LHCN-M2 (cell line): ENCODE measurements at places on chromosomes 5 and 9. TPM values are rescaled to one million over a fixed set of nuclear protein-coding genes. Genes with fewer than 3 reads are reported as not detected.

DNA sequence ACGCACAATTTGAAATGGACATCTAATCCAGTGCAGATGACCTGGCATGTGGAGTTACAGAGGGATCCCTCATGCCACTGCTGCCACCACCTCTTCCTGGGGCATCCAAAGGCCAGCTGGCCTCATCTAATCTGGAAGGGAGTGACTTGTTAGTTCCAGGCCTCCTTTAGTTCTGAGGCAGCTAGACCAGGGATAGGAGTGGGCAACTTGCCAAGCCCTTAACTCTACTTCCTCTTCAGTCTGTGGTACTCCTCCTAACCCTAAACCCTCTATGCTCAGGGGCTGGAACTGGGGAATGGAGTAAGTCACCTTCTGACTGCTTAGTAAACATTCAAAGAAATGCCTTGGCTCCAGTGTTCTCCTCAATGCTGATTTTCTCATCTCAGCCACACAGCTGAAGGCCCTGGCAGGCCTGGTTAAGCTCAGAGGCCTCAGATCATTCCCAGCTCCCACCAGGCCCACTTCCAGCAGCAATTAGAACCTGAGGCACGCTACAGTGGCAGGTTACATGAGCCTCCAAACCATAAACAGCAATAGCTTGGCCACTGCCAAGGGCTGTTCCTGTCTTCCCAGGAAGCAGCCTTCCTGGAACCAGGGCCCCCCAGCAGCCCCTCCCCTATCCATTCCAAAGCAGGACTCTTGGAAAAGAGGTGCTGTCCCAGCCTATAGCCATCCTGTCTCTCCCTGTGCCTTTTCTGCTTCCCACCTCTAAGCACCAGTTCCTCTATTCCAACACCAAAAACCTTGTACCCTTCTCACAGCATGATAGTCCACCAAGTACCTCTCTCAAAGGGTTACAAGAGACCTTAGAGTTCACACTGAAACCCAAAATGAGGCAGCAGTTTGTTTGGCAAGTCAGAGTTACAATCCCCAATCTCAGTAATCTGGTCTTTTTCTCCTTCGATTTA is 2.0 kb downstream of the EIF4EBP3 start:
- peak; percentile 26 for DNase-seq

- no peak for DNase-seq
These were observed 228.8 kb downstream of the GAS1 start for GRCh38 chr9:86718388-86719049.

- DNase-seq: no peak
These were observed 585.0 kb upstream of the CDH6 start for GRCh38 chr5:30608501-30608900.

Gene HTR4
- 0.26 TPM in 1 of 2 replicates, not detected in the other for total RNA-seq

Gene MCCC2
- total RNA-seq: 28.1 and 30.4 TPM in 2 replicates

Gene CDC25C
- 16.9 and 18.3 TPM in 2 replicates for total RNA-seq

DNA sequence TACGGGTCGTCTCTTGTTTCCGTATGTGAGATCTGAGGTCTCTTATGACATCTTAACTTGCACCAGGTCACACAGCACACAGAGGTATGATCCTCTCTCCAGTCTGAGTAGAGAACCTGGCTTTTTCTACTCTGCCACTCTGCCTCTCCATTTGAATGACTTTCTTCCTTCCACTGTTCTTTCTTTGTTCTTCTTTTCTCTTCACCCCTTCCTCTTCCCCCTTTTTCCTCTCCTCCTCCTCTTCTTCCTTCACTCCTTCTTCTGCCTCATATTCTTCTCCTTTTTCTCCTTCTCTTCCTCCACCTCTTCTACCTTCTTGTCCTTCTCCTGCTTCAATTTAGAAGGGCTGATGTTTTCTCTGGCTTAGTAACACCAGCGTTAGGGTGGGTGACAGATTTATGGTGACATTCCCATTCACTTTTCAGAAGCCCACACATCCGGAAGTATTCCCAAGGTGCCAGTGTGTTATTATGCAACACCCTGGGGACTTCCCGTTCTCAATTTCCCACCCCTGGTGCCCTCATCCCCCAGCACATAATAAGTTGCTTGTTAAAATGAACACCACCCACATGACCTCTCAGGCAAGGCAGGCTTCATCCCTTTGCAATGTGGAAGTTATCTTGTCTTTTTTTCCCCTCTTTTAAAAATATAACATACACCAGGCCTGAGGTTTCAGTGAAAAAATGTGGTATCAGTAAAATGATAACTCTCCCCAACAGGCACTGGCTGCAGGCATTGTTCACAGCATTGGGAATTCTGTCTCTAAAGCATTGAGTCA is 122.0 kb downstream of the PAPPA start:
- DNase-seq: peak; percentile 59

DNA sequence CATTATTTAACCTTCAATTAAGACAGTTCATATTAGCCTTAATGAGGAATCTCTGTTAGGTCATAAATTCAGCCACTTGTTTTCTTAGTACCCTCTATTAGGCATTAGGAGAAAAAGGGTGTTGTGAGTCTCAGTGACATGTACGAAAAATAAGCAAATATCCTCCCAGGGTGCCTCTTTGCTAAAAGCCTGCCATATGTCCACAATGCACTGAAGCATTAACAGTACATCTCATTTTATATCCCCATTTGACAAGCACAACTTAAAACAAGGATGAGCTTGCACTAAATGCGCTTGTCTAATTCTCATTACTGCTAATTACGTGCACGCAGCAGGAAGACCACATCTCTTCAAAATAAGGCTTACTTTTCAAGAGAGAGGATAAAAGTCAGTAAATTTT is 48.4 kb upstream of the SRFBP1 start:
- no peak for DNase-seq

Gene SLC25A51
- total RNA-seq: 43.2 and 44.7 TPM in 2 replicates

Gene SLC34A1
- total RNA-seq: not detected in 2 replicates

DNA sequence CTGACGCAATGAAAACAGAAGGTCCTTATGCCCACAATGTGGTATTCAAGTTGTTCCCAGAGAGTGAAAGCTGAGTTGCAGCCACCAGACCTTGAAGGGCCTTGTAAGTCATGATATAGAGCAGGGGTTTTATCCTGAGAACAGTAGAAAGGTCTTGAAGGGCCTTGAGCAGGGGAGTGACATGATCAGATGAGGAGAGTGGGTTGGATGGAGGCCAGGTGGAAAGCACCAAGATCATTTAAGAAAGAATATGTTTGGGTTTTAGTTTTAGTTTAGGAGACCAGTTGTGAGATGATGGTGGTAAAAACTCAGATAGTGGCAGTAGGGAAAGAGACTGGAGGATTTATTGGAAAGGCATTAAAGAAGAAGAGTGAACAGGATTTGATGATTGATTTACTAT is 5.9 kb downstream of the ITGA2 start:
- DNase-seq: no peak

- peak; percentile 85 for DNase-seq
These were observed at the start of gene FGF1 for GRCh38 chr5:142685418-142686209. TSS of gene FGF1 (minus strand) at chr5:142686090. CDS start at chr5:142614127, 71,963 bp downstream.

- no peak for DNase-seq
These were observed 100.1 kb downstream of the FBXL7 start for GRCh38 chr5:15600035-15600434.

Gene FOXD4
- 0.06 and 0.52 TPM in 2 replicates for total RNA-seq

- peak; percentile 49 for DNase-seq
These were observed 817.8 kb downstream of the MTRR start for GRCh38 chr5:8686707-8687106.

GRCh38 chr9:36156116-36156515 is 13.1 kb upstream of the CCIN start:
- no peak for DNase-seq

DNA sequence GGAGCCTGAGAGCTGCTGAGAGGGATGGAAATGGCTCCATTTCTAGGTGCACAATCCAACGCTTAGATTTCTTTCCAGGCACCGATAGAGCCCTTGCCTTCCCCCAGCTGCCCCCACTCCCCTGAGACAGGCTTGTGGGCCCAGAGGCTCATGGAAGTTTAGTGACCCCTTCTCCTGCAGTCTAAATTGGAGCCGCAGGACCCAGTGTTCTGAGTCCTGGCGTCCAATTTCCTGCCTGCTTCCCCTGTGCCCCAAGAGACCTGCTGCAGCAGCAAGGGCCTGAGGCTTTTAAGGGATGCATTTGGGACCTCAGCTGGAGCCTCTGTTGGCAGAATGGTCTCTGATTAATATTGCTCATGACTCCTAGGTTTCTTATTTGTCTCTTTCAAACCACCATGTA is 61.7 kb downstream of the RGS3 start:
- DNase-seq: no peak

Gene SLC9A3
- 4.2 and 4.4 TPM in 2 replicates for total RNA-seq

- DNase-seq: no peak
These were observed 1.0 kb downstream of the GLDC start for GRCh38 chr9:6644346-6645104.

Gene IGIP
- 3.1 and 3.4 TPM in 2 replicates for total RNA-seq

DNA sequence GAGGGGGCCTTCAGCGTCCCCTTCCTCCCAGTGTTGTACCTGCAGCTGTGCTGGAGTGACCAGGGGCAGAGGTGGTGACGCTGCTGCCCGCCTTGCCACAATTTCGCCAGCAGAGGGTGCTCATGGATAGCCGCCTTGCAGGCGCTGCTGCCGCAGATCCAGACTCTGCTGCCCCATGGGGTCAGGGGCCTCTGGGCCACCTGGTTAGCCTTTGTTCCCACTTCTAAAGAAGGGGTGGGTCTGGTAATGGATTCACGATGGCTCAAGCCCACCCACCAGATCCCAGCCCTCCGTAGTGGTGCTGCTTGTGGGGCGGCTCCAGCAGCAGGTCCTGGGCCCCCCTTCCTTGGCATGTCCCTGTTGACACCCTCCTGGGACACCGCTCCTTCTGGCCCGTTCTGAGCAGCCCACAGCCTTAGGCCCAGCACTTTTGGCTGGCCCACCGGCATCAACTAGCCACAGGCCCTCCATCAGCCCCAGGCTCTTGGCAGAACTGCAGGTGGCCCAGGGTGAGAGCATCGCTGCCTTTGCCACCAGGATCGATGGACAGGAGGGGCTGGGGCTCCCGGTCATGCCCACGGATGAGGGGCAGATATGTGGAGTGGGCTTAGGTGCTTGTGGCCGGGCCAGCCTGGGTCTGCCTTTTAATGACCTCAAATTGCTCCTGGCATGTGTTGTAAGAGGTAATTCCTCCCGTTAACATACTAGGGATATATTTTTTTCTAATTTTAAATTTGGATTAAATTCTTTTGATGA is 57.2 kb downstream of the COL5A1 start:
- DNase-seq: peak; percentile 37

Gene PCDHA6
- not detected in 2 replicates for total RNA-seq

DNA sequence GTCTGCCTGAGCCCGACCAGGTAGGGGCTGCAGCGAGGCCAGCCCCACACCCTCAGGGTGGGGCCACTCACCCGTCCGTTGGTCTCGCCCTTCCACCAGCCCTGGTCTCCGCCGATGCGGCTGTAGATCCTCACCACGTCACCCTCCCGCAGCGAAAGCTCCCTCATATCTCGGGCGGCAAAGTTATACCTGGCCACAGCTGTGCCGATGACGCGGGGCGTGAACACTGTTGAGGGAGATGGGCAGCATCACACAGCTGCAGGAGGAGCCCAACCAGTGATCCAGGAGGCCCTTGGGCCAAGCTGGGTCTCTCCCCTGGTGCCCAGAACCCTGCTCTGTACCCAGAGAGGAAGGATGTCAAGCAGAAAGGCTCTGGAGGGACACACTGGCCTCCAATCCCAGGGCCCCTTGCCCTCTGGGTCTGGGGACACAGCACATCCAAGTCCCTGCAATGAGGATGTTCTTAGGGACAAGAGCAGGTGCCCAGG is 30.3 kb upstream of the SARDH start:
- DNase-seq: no peak

Gene PRR7
- 48.0 and 55.4 TPM in 2 replicates for total RNA-seq

Gene PCDHB13
- 3.5 and 5.1 TPM in 2 replicates for total RNA-seq

Gene ABCA2
- total RNA-seq: 13.2 and 15.5 TPM in 2 replicates

Gene EFCAB9
- not detected in 2 replicates for total RNA-seq

DNA sequence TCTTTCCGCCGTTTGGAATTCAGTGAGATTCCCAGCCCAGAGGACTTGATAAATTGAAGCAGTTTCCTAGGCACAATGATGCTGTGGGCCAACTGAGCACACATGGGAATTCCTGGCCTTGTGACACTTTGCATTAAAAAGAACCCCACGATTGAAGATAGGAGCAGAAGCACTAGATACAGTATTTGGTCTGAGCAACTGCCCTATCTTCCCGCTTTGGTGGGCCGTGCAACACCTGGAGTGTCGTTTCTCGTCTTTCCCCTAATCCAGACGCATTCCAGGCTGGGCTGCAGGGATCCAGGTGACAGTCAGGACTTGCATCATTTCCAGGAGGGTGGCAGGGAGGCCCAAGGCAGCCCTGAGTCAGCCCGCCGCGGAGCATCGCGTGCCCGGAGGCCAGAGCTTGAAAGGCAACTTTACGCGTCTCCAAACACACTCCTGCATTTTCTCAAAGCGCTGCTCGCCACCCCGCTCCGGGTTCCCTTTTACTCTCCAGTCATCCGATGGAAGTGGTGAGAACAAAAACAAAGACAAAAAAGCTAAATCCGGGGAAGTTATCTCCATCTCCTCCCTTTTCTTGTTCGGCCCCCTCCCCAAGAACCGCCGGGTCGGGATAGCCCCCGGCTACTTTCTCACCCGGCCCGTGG is 753 bp upstream of the STC2 start:
- peak; percentile 73 for DNase-seq

DNA sequence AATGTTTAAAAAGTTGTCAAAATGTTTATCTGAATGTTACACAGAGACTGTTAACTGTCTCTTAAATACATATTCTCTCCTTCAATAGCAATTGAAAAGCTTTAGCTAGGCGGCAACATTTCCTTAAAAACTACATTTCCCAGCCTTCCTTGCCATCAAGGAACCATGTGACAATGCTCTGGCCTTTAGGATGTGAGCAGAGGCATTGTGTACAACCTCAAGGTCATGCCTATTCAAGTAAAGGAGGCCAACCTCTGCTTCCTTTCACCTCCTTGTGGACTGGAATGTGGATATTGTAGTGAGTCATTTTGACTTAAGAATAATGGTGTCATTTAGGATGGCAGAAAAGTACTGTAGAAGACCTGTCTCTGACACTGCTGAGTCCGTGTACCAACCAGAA is 23.7 kb upstream of the MROH2B start:
- DNase-seq: peak; percentile 12

DNA sequence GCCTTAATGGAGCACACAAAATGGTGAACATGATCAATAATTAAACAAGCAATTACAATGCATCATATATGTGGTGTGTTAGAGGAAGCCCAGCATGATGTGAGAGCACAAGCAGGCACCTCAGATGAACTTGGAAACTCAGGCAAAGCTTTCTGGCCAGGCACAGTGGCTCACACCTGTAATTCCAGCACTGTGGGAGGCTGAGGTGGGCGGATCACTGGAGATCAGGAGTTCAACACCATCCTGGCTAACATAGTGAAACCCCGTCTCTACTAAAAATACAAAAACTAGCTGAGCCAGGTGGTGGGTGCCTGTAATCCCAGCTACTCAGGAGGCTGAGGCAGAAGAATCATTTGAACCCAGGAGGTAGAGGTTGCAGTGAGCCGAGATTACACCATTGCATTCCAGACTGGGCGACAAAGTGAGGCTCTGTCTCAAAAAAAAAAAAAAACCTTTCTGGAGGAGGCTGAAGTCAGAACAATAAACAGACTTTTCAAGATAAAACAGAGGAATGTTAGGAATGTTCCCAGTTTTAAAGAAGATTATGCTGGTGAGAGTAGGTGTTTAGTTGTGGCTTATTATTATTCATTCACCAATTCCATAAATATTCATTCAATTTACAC is 159.4 kb downstream of the CEMIP2 start:
- DNase-seq: no peak
